Omental fat pad (tissue), 4 donors: ENCODE measurements at places on chromosomes 7 and 10.

GRCh38 chr7:105084581-105084980 lies 70.6 kb downstream of the KMT2E start:
- no peak for DNase-seq

DNA sequence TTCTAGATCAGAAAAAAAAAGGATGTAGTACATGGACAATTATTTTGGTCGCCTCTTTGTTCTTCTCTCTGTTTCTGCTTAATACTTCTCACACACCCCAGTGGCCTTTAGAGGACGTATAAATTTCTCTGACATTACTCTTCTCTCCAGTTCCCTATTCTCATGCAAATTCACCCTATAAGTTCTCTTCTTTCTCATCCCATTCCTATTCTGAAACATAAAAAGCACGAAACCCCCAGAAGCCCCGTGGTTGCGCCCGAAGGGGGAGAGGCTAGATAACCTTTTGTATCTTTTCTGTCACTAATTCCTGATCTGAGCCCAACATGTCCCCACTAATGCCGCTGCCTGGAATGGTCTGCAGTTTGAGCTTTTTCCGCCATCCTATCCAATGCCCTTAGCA lies 136.9 kb downstream of the SKIDA1 start:
- DNase-seq: no peak

GRCh38 chr7:32047075-32047474 lies 23.1 kb downstream of the PDE1C start:
- no peak for DNase-seq

DNA sequence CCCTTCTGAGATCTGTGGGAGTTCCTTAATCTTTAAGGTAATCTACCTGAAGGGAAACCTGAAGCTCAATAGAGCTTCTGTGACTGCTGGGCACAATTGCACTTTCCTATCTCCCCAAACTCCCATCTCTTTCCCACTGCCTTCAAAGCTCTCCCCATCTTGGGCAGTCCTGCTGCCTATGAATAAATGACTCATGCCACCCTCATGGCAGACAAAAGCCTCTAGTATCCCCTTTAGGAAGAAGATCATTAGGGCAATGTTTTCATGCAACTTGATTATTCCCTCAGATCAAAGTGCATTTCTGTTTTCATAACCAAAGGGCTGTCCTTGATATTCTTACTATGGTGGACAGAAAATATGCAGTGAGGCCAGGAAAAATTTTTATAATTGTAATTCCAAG lies 704.9 kb upstream of the LRRN3 start:
- no peak for DNase-seq

GRCh38 chr7:45098983-45099839 lies 10.4 kb upstream of the NACAD start:
- no peak for DNase-seq
